ENCODE measurements at places on chromosomes 4 and X.

DNA sequence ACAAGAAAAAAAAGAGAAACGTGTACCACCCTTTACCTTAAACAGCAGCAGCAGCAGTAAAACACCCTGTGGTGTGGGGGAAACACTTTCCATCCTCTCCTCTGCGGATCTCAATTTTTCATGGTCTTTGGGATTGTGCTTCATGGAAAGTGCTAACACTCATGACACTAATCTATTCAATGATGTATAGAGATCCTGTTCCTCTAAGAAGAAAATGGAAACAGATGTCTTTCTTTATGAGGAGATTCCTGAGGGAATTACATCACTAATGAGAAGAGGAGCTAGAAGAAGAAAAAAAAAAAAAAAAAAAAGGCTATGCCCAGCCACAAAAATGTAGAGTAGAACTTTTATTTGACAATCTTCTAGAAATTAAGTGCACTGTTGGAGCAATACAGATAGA, 62.9 kb upstream of the NDST3 start:
- no peak for DNase-seq

DNA sequence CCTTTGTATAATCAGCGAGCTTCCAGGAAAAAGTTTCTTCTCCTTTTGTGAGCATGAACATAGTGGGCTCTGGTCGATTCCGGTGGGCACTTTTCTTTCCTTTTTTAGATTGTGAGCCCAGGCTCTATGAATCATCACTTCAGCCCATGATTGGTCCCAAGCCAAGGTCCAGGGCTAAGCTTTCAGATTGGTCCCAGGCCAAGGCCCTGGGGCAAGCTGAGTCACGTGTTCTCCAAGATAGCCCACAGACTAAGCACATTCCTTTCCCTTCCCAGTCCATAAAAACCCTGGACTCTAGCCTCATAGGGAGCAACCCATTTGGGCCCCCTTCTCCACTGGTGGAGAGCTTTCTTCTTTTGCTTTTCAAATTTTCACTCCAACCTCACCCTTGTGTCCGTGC, 430.5 kb downstream of the NAP1L3 start:
- no peak for DNase-seq

- no peak for DNase-seq
These were observed 79.9 kb downstream of the SLC7A11 start for GRCh38 chr4:138162259-138162658.

- no peak for DNase-seq
These were observed 76.6 kb upstream of the CBLL2 start for GRCh38 chrX:22196149-22196548.

DNA sequence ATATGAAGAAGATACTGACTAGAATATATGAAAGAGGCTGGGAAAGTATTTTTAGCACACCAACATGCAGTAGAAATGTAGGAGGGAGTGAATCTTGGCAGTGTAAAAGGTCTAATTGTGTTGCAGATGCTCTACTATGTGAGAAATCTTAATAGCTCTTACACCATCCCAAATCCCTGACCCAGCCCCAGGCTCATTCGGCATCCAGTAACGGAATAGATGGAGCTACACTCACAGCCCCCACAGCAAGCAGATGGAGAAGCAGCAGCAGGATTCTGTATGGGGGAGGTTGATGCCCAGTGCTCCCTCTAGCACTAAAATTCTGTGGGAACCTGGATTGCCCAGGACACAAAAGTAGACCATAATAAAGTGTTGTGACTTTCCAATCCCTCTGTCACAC, 153.2 kb upstream of the PRDX4 start:
- no peak for DNase-seq

DNA sequence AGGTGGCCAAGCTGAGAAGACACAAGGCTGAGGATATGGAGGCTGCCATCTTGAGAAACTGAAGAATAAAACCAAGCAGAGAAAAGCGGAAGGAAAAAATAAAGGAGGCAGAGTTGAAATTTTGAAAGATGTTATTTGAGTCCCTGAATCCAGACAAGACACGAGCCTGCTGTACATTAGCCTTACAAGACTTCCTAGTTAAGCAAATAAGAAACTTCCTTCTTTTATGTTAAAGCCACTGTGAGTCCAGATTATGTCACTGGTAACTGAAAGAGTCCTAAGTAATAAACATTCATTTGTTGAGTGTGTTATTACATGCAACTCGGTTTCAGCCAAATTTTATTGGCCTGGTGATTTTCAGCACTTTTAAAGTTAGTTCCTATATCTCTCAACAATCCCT, 30.4 kb downstream of the DRD5 start:
- DNase-seq: no peak

- DNase-seq: no peak
These were observed 114.1 kb downstream of the GLUD2 start for GRCh38 chrX:121161501-121161933.

DNA sequence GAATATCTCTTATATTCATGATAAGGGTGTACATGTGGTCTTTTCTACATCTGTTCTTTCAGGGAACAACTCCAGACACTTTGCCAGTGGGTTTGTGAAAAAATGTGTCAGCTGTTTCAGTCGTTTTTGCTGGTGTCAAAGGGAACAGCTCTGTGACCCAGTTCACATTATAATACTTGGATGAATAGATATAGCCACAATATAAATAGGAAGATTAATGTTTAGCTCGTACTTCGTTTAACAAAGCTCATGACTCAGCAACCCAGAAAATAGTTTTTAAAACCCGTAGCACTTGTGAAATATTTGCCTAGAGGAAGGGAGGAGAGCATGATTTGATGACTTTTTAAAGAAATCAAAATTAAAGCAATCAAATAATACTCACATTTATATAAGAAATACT, 7.9 kb downstream of the LIAS start:
- no peak for DNase-seq

DNA sequence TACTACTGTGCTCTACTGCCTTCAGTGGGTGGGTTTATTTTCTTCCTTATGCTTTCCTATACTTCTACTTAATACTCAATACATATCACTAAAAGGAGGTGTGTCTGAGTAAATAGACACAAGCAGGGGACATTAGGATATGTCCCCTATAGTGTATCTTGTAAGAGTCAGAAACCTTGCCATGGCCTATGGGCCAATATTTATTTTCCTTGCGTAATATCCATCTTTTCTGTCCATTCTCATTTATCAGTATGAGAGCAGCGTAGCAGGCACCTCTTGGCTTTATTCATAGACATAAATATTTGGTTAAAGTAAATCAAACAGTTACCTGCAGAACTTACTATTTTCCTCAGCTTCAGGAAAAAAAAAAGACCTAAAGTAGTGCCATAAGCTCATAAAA, 46.6 kb upstream of the PHF8 start:
- DNase-seq: no peak

- peak; percentile 64 for DNase-seq
These were observed 46.6 kb downstream of the CCNG2 start for GRCh38 chr4:77203380-77204197.

DNA sequence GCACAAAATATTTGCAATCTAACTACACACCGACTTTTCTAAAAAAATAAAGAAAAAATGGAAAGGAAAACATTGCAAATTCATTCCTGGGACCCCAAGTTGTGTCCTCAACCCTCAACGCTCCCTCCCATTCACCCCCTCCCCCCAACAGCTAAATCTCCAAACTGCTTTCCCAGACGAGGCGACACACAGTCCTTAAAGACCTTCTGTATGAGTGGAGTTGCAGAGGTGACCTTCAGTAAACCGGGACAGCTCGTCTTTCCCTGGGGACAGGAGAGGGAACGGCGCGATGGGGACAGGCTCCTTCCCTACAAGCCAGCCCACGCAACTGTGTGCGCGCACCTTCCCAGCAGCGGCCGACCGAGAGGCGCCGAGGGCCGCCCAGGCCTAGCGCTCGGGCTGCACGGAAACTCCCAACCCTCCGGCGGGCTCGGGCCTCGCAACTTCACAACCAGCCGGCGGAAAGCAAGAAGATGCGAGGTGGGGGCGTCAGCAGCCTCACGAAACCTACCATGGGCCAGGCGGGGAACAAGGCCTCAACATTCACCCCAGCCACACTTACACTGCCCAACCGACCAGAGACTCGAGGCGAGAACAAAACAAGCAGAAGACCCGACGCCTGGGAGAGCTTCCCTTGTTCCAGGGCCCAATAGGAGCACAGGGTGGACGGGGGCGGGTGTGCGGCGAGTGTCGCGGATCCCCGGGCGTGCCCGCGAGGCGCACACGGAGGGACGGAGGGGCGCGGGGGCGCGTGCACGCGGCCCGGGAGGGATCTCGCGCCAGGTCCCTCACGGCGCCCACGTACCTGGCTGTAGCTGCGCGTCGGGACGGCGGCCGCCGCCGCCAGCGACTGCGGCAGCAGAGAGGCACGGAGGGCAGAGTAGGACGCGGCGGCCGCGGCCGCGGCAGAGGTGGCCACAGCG, 763 bp downstream of the GRSF1 start:
- DNase-seq: peak; percentile 39

DNA sequence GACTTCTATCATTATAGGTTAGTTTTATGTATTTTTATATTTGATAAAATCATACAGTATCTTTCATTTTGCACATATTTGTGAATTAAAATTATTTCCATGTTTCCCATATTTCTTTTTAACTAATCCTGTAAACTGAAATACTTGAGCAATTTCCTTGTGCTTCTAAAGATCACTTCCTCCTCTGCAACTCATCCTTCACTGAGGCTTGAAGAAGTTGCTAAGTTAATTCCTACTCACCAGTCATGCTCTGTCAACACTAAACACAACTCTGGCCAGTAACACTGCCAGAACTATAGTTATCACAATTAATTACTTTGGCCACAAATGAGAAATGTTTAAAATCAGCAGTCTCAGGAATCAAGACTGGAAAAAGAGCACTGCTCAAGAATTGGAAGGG, 6.7 kb downstream of the SPATA4 start:
- no peak for DNase-seq

- no peak for DNase-seq
These were observed 1010.4 kb downstream of the ADGRL3 start for GRCh38 chr4:62210486-62210885.

- DNase-seq: no peak
These were observed 10.5 kb downstream of the TLR7 start for GRCh38 chrX:12877386-12877785.

DNA sequence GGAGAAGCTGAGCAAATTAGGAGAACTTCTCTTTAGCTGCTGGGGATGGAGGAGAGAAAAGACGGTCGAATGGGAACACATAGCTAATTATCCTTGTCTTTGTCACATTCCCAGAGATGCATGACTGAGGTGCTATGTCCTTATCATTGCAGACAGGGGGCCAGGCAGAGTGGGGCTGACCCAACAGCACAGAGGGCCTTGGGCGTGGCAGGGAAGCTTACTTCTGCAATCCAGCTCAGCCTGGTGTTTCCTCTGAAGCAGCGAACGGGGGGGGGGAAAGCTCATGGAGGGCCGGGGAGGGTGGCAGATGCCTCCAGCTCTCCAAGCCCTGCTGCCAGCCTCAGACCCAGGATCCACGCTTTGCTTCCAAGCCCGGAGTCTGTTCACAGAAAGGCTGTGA, 50.8 kb upstream of the HOPX start:
- no peak for DNase-seq

- DNase-seq: no peak
These were observed 635.4 kb downstream of the SPRY1 start for GRCh38 chr4:124032035-124032434.

DNA sequence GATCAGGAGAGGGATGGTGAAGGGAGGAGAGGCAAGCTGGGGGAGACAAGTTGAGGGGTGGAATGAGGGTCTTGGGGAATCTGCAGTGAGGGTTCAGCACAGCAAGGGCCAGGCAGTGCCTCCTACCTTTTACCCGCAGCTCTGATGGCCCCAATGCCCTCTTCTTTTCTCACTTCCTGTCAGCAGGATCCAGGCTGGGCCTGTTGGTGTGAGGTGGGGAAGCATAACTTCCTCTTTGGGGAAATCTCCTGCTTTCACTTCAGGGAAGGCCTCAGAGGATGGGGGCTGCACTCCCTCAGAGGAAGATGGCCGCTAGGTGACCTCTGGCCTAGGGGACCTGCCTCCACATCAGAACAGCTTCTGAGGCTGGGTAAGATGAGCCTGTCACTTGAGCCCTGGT, 36.5 kb downstream of the EFNB1 start:
- DNase-seq: no peak

DNA sequence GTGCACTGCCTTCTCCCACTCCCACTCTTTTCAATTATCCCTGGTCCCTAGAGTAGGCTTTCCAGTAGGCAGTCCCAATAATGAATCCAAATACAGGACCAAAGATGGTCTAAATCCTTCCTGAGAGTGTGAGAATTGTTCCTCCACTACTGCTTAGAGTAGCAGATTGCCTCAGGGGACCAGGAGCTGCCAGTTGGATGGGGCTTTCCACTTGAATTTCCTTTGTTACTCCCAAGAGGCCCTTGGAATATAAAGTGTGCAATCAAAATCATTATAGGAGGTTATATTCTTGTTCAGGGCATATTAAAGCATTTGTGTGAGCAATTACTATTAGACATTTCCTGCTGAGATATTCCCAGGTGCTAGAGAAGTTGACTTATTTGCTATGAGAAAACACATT, 156.6 kb upstream of the TLL1 start:
- no peak for DNase-seq

GRCh38 chr4:108466936-108467902, 153.2 kb upstream of the RPL34 start:
- DNase-seq: no peak

DNA sequence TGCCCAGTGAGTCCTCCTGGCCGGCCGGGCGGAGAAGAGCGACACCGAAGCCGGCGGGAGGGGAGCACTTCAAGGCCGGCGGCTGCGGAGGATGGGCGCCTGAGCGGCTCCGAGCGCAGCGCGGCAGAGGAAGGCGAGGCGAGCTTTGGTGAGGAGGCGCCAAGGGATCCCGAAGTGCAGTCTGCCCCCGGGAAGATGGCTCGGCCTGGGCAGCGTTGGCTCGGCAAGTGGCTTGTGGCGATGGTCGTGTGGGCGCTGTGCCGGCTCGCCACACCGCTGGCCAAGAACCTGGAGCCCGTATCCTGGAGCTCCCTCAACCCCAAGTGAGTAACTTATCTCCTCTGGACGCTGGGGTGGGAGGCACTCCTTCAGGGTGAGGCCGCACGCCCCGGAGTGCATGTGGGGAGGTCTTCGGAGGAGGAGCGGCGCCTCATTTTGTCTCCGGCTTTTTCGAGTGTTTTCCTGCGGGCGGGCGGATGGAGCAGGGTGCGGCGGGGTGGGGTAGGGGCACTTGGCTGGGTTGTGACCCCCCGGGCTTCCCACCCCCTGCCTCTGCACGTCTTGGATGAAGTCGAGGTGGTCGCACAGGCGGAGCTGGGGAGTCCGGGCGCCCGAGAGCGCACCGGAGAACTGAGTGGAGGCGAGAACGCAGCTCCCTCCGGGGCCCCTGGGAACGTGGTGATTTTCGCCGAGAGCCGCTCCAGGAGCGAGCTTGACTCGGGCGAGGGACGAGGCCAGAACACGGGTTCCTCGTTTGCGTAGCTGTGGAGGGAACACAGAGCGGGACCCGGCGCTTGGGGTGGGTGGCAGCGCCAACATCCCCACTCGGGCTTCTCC, 979 bp downstream of the EFNB1 start:
- no peak for DNase-seq

DNA sequence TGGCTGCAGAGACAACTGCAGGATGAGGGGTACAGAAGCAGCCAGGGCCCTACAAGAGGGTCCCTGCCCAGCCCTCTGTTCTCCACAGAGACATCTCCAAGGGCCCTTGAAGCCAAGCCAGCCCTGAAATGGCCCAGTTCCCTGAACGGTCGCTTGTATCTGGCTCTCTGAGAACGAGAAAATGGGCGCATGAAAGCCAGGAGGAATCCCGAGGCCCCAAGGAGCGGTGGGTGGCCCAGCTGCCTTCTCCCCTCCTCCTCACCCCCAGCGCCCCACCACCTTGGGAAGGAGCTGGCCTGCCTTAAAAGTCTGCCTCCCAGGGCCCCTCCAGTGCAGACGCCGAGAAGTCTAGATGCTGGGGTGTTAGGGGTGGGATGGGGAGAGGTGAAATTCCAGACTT, 5.7 kb downstream of the ZNF185 start:
- DNase-seq: no peak

All from globus pallidus (tissue), 1 donor.